Vagina (tissue), 2 donors: ENCODE measurements at places on chromosomes 4 and X. TPM values are rescaled to one million over a fixed set of nuclear protein-coding genes. Genes with fewer than 3 reads are reported as not detected.

The TRIM2 gene
- 28.7 TPM for total RNA-seq

The CYSLTR1 gene
- total RNA-seq = 0.98 TPM

The UCP1 gene
- total RNA-seq = not detected

The N4BP2 gene
- total RNA-seq = 7.4 TPM

The SLC7A11 gene
- total RNA-seq = 1.5 TPM

The DUX4 gene
- not detected for total RNA-seq

The CXCL10 gene
- 1.7 TPM for total RNA-seq

The KIAA1210 gene
- not detected for total RNA-seq

The TRIM60 gene
- total RNA-seq = not detected

The SPANXN4 gene
- total RNA-seq = not detected

The CXCL1 gene
- 26.3 TPM for total RNA-seq

The SSX4 gene
- total RNA-seq = not detected
